ENCODE measurements at places on chromosomes 16 and 17. TPM values are rescaled to one million over a fixed set of nuclear protein-coding genes. Genes with fewer than 3 reads are reported as not detected.

Gene SLC12A3
- total RNA-seq, result not detected

Gene GAS2L2
- not detected for total RNA-seq

Gene MYL4
- 36.7 TPM for total RNA-seq

Gene CD7
- total RNA-seq, result 0.30 TPM

Gene AANAT
- not detected for total RNA-seq

Gene IGSF6
- total RNA-seq, result 4.9 TPM

Gene TBC1D3C
- total RNA-seq, result not detected

Gene VAT1L
- total RNA-seq, result 2.4 TPM

Gene NXPH3
- 0.89 TPM for total RNA-seq

Gene TEKT1
- total RNA-seq, result 0.10 TPM

Gene FN3K
- total RNA-seq, result 8.1 TPM

Gene TMEM88
- 3.6 TPM for total RNA-seq

Gene GPT2
- total RNA-seq, result 17.8 TPM

Gene KCNG4
- not detected for total RNA-seq

Gene SPATA22
- total RNA-seq, result 0.39 TPM

Gene SKAP1
- total RNA-seq, result 0.89 TPM

Gene ASIC2
- total RNA-seq, result 0.30 TPM

Gene CLEC19A
- not detected for total RNA-seq

Gene EXOC3L1
- total RNA-seq, result 1.7 TPM

Gene KRT24
- not detected for total RNA-seq

Gene IST1
- total RNA-seq, result 166 TPM

Gene CHD9NB
- 3.6 TPM for total RNA-seq

Gene NPIPA3
- not detected for total RNA-seq

Gene SCNN1G
- 1.2 TPM for total RNA-seq

Gene IGF2BP1
- 1.5 TPM for total RNA-seq

Gene GNG13
- not detected for total RNA-seq

Gene LSM12
- 12.2 TPM for total RNA-seq

Gene KRTAP3-2
- 2.3 TPM for total RNA-seq

All from skin of body (tissue), 3 donors.